ENCODE measurements at places on chromosomes 2 and 18.

DNA sequence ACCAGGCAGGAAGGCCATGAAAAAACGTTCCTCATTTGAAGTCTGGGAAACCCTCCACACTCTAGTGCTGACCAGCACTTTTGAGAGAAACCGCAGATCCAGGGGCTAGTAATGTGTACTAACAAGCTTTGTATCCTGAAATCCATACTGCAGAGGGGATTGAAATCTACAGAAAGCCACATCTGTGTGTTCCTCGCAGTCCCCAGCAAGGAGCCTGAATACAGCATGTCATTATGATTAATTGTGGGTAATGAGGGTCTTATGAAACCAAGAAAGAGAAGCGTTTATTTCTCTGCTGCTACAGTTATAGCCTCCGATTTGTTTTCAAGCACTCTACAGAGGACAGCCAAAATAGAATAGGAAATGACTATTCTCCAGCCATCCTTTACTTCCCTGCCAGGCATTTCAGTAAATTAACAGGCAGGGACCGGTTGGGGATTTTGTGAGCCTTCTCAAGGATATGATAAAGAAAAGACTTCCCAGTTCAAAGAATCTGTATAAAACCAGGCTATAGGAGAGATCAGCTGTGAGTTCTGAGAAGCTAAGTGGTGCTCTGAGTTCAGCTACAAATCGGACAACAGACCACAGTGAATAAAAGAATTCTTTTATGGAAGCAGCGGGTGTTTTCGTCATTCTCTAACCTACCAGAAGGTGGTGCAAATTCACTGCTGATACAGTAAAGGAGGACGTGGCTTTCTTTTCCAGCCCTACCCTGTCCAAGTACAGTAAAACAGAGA is 133.4 kb downstream of the INSIG2 start:
- peak; percentile 43 for DNase-seq

DNA sequence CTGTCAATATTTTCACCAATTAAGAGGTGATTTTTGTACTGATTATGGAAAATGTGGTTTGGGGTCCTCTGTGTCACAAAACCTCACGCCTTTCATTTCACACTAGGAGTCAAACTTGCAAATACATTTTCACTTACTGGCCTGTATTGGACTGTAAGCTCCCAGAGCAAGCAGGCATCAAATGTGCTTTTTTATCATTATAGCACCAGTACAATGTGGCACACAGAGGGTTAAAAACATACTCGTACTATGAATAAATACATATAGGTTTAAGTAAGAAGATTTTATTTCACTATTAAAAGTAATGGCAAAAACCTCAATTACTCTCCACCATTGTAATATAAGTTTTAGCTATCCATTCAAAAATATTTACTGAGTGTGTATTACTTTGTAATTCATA is 56.7 kb downstream of the ABCB11 start:
- DNase-seq, result no peak

DNA sequence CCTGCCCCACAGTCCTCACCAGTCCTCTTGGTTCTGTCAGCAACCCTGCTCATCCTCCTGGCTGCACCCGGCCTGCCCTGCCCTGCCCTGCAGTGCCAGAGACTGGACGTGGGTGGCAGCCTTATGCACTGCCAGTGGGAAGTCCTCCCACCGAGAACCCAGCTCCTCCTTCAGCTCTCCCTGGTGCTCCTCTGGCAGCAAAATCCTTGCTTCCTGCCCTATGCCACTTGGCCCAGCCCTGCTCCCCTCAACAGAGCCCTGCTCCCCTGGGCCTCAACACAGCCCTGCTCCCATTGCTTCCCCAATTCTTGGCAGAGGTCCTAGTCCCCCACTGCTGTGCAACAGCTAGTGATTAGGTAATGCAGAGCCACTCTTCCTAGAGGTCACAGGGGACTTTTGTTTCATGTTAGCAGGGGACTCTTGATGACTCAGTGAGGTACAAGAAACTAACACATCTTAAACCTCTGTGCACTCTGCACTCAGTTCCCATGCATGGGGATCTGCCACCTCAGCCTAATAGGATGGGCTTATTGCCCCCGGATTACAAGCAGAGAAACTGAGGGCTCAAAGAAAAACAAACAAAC is 58.0 kb upstream of the EDAR start:
- DNase-seq, result no peak

GRCh38 chr18:10898417-10898974 is 250.9 kb downstream of the PIEZO2 start:
- no peak for DNase-seq

GRCh38 chr2:95379371-95379831 is 23.1 kb upstream of the FAHD2A start:
- DNase-seq, result no peak

DNA sequence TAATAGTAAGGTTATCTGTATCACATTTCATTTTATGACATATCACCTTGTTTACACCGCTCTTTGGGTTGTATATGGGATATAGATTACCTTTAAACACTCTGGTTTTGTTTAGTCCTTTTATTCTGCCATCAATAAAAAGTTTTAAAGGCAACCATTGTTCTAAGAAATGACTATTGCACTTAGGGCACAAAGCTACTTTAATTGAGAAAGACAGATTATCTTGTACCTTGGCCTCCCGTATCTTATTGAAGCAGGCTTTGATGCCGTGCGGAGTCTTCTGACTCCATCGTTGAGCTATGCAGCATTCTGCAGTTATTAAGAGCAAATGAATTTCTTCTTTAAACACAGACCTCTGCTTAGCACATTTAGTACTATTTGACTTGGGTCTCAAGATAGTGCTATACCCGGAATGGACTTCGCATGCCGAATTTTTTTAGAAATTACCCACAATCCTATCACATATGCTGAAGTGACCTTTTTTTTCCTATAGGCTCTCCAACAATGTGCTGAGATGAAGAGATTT is 16.7 kb downstream of the PKDCC start:
- DNase-seq, result no peak

DNA sequence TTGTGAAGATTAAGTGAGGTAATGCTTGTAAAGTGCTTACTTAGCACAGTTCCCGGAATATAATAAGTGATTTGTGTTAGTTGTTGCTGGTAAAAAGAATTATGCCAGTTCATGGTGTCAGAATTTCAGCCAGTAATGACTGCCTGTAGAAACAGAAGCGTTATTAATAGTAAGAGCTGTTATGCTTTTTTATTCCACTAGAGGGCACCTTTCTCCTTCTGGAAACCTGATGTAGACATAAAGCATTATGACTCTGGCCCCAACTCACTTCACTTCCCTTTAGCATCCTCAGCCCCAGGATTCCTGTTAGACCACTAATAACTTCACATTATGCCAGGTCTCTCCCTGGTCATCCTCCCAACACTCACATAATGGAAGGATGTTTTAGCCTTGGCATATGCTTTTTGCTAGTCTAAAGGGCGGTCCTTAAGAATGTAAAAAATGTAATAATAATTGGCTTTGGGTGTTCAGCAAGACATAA is 34.9 kb downstream of the C18orf54 start:
- peak; percentile 13 for DNase-seq

GRCh38 chr18:48229552-48229981 is 179.6 kb downstream of the ZBTB7C start:
- DNase-seq, result no peak

DNA sequence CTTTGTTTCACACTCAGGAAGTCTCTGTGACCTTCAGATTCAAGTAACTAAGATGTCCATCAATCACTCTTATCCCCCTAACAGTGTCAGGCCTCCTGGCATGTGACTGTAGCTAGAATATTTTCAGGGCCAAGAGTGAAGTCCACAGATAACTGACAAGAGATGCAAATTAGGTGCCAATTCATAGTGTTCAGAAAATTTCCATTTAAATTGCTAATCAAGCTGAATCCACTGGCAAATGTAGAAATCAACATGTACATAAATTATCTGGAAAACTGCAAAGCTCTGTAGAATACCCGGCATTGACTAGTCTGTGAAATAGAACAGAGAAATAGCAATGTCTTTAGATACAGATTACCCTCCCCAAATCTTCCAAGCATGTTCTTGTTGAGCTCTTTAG is 38.6 kb upstream of the ARL4C start:
- no peak for DNase-seq

GRCh38 chr2:133252780-133253355 is 315.4 kb downstream of the NCKAP5 start:
- no peak for DNase-seq

DNA sequence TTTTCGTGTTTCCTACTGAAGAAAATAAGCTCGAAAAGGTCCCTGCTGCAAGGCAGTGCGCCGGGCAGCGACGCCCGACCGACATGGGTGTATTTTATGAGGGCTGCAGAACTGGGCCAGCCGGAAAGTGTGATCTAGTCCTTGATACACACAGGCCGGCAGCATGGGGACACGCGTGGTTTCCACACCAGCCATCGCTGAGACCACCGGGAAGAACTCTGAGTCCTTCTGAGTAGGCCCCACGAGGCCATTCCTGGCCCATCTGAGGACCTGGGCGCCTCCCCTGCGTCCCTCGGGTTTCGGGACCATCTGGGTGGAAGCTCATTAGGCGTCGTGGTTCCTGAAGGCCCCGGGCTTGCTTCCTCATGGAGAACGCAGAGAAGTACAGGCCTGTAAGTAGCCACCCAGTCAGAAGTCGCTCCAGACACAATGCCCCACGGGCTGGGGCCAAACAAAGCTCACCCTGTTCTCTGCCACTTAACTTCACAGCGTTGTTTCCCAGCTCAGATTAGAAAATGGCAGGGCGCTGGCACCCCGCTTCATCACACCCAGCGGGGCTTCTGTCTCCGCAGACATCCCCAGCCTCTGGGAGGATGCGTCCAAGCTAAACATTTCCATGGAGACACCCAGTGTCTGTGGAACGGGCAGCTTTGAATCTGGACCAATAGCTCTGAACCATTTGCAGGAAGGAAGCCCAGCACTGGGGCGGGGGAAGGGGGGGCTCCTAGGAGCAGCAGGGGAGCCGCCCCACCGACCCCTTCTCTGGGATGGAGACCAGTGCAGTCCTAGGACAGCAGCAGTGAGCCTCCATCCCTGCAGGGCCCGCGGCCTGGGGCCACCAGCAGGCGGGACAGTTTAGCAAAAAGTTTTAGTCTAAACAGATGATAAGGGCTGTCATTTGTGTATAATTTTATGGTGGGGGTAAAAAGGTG is 2.4 kb downstream of the NFATC1 start:
- DNase-seq, result no peak

DNA sequence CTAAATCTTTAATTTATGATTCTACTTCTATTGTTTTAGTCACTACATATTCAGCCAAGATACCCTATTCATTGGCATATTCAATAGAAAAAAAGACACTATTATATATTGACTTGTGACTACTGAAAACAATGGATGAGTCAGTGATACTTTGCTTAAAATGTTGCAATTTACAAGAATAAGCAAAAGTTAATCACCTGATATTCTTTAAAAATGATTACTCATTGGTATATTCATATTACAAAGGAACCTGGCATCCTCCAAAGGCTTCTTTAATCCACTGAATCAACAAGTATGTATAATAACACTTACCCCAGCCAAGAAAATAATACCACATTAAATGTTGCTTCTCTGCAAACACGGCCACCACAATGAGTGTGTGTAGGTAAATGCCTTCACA is 87.8 kb downstream of the CALCRL start:
- DNase-seq, result no peak

DNA sequence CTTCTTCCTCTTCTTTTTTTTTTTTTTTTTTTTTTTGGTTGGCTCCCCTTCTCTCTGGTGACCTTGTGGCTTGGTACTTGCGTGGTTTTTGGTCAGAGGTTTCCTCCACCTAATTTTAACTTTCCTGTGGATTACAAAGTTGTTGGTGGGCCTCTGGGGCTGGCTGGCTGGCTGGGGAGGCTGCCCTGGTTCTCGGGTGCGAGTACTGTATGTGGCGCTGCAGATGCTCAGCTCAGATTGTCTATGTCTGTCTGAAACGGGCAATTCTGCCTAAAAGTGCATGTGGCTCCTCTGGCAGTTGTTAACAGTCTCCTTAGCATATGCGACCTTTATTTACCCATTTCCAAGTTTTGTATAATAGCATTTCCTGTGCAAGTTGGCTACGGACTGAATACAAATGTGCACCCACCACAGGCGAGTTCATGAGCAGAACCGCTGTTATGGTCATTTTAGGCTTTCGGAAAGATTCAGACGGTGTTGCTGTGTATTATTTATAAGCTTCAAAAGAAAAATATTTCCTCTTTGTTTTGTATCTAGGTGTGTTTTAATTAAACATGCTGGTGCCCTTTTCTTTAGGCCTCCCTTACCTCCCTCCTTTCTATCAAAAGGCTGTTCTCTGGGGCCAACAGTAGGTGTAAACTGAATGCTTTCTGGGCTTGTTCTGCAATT is 4.4 kb downstream of the TBR1 start:
- DNase-seq, result no peak

GRCh38 chr2:127320586-127321275 is 26.8 kb upstream of the ERCC3 start:
- DNase-seq, result no peak

GRCh38 chr2:27262379-27263286 is at the start of gene SLC30A3:
SLC30A3 (minus strand) TSS chr2:27263047; CDS start chr2:27262906, 141 bp downstream.
- DNase-seq, result peak; percentile 89

DNA sequence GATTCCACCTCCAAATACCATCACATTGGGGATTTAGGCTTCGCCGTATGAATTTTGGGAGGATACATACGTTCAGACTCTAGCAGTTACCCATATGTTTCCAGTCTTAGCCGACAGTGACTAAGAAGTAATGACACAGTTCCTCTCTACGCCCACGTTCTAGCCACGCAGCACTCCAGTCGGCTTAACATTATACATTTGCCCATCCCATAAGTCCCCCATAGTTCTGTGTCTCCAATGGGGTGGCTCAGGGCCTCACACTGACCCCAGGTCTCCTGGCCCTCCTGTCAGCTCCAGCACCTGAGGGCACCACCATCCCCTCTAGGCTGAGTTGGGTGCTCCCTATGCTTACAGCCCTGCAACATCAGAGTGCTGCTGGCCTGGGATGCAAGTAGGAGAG is 18.4 kb upstream of the CNDP2 start:
- DNase-seq, result no peak

GRCh38 chr2:127128445-127128904 is 21.5 kb upstream of the BIN1 start:
- no peak for DNase-seq

DNA sequence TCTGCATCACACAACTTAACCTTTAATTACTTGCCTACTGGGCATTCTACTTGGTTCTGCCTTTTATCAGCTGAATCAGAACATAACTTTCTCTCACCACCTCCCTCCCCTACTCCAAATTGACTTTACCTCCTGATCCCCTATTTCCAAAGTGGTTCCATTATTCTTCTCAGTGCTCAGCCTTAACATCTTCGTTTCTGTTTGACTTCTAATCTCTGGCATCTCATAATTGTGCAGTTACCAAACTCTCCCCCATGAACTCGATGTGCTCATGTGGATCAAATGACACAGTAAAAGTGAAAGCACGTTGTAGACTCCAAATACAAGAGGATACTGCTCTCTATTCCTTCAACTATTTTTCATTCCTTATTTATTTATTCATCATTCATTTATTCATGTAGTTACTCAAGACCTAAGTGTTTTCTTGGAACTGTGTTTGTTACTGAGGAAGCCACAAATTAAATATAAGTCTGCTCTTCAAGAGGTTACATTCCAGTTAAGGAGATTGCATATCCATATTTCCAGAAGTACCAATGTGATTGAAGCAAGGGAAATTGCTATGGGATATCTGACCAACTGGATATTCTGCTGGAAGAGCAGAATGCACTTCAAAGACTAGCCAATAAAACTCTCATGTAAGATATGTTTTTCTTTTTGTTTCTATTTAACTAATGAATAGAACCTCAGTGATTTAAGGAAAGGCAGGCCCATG is 158.8 kb downstream of the TMEFF2 start:
- peak; percentile 37 for DNase-seq
